ENCODE measurements at places on chromosomes 7 and 10. TPM values are rescaled to one million over a fixed set of nuclear protein-coding genes. Genes with fewer than 3 reads are reported as not detected.

The GATA3 gene
- polyA plus RNA-seq: not detected

The HEPACAM2 gene
- not detected for polyA plus RNA-seq

The ZNF316 gene
- polyA plus RNA-seq: 4.8 TPM

The MINDY4 gene
- polyA plus RNA-seq: 2.4 TPM

- no peak for DNase-seq
Observed at GRCh38 chr10:132979491-132980425, 37.4 kb upstream of the CFAP46 start.

DNA sequence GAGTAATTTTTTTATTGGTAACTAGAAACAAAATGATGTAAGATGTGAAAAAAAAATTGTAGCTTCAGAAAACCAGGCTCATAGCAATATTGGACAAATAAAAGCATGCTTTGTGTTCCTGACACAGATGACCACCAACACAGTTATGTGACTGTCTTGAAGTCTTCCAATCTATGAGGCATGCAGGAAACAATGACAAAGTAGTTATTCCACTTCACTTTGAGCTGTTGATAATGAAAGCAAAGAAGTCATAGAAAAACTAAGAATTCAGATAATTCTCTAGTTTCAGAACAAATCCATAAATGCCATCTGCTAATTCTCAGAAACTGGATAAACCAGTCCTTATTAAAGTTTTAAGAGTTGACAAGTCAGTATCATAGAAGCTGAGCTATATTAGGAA is 378.4 kb upstream of the SEMA3D start:
- DNase-seq: no peak

DNA sequence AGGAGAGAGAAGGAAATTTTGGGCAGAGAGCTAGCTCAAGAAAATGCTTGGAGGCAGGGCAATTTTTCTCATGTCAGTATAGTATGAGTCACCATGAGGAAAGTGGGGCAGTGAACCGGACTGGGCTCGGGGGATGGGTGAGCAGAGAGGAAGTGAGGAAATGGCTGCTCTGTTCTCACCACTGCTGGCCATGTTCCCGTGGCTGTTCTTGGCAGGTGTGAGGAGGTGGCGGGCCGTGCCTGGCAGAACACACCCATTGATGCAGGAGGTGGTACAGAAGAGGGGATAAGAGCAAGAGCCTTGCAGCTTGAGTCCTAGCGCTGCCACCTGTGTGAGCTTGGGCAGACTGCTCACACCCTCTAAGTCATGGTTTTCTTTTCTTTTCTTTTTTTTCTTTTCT is 304.4 kb upstream of the LYZL1 start:
- DNase-seq: peak; percentile 27

DNA sequence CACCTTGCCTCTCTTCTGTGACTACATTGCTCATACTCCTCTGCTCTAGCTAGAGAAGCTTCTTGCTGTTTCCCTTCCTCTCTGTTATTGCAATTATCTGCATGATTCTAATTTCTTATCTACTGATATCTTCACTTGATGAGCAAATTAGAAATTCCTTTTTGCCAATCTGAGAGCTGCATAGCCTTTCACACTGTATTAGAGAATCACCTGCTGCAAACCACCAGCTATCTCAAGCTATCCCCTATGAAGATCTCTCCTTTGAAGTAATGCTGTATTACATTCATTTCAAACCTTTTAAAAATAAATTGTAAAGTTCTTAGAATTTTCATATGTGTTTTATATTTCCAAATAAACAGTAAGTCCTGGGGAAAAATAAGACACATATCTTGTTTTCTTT is 89.0 kb upstream of the ZNF804B start:
- no peak for DNase-seq

DNA sequence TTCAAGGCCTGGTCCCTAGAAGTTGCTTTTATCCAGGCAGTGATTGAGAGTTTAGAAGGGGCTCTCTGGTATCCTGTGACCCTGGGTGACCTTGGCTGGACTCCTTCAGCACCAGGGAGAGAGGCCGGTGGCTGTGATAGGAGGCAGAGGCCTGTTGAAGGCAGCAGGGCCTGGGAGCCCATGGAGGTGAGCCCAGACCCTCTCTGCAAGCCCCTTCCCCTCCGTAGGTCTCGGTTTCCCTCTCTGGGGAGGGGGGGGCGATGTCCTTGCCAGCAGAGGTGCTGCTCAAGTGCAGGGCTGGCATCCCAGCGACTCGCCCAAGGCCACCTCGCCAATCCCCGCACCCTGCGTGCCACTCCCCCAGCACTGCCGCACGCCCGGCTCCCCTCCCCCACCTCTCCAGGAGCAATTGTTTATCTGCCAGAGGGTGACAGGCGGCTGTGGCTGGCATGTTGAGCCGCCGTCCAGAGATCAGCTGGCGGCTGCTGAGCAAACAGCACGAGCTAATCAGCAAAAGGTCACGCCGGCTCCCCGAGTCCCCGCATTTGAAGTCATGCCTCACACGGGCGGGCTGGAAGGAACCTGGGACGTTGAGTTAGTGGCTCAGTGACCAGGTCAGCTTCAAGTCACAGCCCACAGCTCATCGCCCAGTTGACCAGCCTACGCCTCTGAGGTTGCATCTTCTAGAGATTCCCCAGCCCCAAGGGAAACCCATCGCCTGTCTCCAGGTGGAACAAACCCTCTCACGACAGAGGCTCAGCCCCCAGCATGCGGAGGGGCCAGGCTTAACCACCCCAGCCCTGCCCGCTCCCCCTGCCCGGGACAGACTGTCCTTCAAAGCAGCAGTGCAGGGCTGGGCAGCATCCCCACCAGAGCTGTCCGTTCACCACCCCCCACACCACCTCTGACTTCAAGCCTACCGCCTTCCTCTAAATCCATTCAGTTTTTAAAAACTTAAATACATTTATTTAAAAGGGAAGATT is 43.7 kb downstream of the ELFN1 start:
- no peak for DNase-seq

The SPOCK2 gene
- polyA plus RNA-seq: 0.02 TPM

GRCh38 chr10:30675791-30676718 is 46.5 kb upstream of the LYZL2 start:
- no peak for DNase-seq

DNA sequence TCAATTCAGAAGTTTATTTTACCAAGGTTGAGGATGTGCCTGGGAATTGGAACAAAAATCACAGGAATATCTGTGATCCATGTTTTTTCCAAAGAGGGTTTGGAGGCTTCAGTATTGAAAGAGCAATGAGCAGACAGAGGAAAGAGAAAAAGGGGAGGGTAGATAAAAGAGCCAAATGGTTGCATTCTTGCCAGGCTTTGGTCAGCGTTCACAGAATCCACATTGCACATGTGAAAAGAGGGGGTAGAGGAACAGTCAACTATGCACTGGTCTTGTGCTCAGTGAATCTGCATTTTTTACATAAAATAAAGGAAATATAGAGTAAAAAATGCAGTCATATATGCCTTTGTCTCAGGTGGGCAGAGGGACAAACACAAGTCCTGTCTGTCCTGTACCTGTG is 20.6 kb upstream of the ERCC6 start:
- no peak for DNase-seq

GRCh38 chr7:44187636-44188416 is 1.4 kb downstream of the GCK start:
- no peak for DNase-seq

The NUB1 gene
- polyA plus RNA-seq: 42.7 TPM

DNA sequence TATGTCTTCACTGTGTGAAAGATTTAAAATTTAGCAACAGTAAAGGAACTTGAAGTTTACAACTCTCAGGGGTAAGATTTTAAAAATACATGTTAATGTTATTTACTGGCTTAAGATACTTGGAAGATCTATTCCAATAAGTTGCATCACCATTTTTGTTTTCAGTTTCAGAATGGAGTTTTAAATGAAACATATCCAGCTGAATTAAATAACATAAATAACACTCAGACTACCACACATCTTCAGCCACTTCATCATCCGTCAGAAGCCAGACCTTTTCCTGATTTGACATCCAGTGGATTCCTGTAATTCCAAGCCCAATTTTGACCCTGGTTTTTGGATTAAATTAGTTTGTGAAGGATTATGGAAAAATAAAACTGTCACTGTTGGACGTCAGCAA is 44.3 kb downstream of the AHR start:
- DNase-seq: no peak

The GRID2IP gene
- 0.02 TPM for polyA plus RNA-seq

GRCh38 chr7:128425850-128426249 is 16.1 kb upstream of the IMPDH1 start:
- peak; percentile 16 for DNase-seq

All from AG04450 (cell line).